ENCODE measurements at places on chromosomes 5 and 9. TPM values are rescaled to one million over a fixed set of nuclear protein-coding genes. Genes with fewer than 3 reads are reported as not detected.

DNA sequence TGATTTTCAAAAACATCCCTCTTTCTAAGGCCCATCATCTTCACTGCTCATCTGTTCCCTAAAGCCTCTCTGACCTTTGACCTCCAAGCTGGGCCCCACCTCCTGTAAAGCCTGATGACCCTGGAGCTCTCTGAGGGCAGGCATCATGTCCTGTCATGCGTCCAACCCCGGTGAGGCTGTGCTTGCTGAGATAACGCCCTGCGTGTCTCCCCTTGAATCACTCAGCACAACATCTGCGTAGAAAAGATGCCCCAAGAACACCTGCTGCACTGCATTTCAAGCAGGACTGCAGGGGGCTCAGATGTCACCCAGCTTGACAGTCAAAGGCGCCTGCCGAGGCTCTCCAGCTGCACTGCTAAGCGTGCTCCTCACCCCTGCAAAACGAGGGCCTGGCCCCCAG, 78.0 kb downstream of the OTULIN start:
- no peak for DNase-seq
- H3K27me3 ChIP-seq: no peaks in the 10 kb centered on the region
- H3K4me1 ChIP-seq: peaks cover 6% of the 10 kb centered on the region
- H3K27ac ChIP-seq: no peak overlapping the region
- H3K36me3 ChIP-seq: no peaks in the 10 kb centered on the region

DNA sequence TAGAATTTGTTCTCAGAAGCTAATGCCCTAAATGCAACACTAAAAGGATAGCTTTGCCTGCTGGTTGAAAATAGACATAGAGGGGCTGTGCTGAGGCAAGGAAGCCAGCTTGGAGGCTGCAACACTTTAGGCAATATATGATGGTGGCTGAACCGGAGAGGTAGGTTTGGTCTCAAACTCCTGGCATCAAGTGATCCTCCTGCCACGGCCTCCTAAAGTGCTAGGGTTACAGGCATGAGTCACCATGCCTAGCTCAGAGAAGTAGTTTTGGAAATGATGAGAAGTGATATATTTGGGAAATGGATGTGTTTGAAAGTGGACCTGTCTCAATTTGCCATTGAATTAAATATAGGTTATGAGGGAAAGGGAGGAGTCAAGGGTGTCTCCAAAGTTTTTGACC, 10.0 kb downstream of the DUSP1 start:
- no peaks in the 10 kb centered on the region for H3K36me3 ChIP-seq
- no peaks in the 10 kb centered on the region for H3K4me1 ChIP-seq
- no peak overlapping the region for H3K4me3 ChIP-seq
- no peaks in the 10 kb centered on the region for H3K27me3 ChIP-seq

DNA sequence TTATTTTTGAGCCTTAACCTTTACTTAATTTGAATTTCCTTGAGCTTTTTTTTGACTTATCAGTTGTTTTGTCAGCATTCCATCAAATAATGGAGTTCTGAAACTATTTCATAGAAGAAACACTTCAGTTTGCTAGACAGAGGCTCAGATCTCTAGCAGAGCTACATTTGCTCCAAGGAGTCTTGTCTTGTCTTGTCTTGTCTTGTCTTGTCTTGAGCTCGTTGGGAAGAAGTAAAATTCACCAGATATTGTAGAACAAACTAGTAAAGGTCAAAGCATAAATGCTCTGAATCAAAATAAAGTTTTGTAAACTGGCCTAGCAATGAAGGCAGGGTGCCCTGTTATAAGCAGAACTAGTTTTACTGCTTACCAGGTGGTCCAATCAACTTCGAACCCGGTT, 33.5 kb downstream of the RAB24 start:
- no peak overlapping the region for H3K27ac ChIP-seq
- H3K27me3 ChIP-seq: no peaks in the 10 kb centered on the region
- no peak for DNase-seq

- H3K4me1 ChIP-seq: no peaks in the 10 kb centered on the region
- no peak overlapping the region for H3K4me3 ChIP-seq
- H3K27me3 ChIP-seq: no peaks in the 10 kb centered on the region
- H3K27ac ChIP-seq: no peak overlapping the region
- DNase-seq: no peak
These were observed 209.8 kb downstream of the MCTP1 start for GRCh38 chr5:95075111-95075510.

DNA sequence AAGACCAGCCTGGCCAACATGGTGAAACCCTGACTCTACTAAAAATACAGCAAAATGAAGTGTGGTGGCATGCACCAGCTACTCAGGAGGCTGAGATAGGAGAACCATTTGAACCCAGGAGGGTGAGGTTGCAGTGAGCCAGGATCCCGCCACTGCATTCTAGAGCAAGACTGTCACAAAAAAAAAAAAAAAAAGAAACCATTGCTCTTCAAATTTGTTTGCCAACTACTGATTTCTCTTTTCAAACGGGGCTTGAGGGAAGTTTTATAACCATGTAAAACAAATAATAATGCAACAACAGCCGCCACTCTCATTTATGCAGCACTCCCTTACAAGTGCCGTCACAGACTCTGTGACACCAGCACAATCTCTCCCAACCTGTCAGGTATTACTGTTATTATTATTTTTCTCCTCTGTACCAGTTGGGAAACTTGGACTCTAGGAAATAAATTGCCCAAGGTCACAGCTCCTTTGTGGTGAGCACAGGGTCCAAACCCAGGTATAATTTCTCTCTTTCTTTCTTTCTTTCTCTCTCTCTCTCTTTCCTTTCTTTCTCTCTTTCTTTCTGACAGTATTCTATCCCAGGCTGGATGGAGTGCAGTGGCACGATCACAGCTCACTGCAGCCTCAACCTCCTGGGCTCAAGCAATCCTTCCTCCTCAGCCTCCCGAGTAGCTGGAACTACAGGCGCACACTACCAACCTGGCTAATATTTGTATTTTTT, 25.4 kb downstream of the SERINC5 start:
- H3K36me3 ChIP-seq: no peaks in the 10 kb centered on the region
- H3K27ac ChIP-seq: no peak overlapping the region
- H3K4me3 ChIP-seq: no peak overlapping the region
- no peaks in the 10 kb centered on the region for H3K27me3 ChIP-seq

DNA sequence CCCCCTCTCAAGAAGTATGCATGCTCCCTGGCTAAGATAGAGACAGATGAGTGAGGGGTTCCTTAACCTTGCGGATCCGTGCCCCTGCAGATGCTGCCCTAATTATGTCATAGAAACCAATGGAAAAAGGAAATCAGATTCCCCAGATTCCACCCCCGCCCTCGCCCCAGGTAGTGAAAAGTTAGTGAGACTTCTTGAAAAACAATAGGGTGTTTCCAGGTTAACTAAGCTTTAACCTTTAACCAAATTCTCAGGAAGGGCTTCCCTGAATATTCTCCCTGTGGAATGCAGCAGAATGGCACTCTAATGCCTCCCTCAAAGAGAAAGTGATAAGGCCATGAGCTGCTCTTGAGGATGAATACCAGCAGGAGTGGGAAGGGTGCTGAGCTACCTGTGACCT, 116.0 kb upstream of the RANBP3L start:
- H3K27ac ChIP-seq: no peak overlapping the region
- H3K27me3 ChIP-seq: peaks cover 27% of the 10 kb centered on the region
- peak; percentile 64 for DNase-seq
- H3K4me3 ChIP-seq: no peak overlapping the region
- peaks cover 11% of the 10 kb centered on the region for H3K4me1 ChIP-seq

GRCh38 chr9:21265421-21266189, 25.8 kb upstream of the IFNA14 start:
- H3K4me3 ChIP-seq: no peak overlapping the region
- H3K27ac ChIP-seq: no peak overlapping the region
- DNase-seq: no peak
- H3K27me3 ChIP-seq: peaks cover 59% of the 10 kb centered on the region
- H3K36me3 ChIP-seq: no peaks in the 10 kb centered on the region

DNA sequence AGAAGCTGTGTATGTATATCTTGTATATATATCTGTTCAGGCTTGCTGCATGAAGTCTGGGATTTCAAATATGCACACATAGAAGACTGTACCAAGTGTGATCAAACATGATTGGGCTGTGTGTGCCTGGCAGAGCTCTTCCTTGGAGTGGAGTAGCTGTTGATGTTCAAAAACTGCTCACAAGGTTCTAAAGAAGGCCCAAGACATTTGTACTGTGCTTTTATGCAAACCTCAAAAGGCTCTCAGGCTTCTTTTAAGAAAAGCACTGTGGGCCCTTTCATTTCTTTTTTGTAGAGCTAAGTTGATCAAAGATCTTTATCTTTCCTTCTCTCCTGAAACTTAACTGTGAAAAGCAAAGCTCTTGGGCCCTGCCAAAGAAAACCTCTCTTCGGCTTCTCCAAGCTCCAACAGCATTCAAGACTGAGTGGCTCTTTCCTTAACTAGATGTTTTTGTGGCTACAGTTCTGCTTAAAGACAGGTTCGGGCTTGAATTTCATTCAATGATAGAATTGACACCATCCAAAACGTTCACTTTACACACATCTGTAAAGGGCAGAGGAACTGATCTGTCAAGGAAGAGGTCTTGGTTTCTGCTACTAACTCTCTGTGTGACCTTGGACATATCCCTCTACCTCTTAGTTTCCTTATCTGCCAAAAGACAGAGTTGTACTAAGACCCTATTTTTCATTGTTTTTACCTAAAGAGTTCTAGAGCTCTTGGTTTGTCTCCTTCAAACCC, 105.8 kb upstream of the IL6ST start:
- H3K4me3 ChIP-seq: no peak overlapping the region
- H3K36me3 ChIP-seq: no peaks in the 10 kb centered on the region
- no peaks in the 10 kb centered on the region for H3K27me3 ChIP-seq
- no peak for DNase-seq

GRCh38 chr5:143442385-143442784, 38.9 kb upstream of the NR3C1 start:
- H3K27me3 ChIP-seq: no peaks in the 10 kb centered on the region
- no peak overlapping the region for H3K27ac ChIP-seq
- H3K4me1 ChIP-seq: no peaks in the 10 kb centered on the region
- no peaks in the 10 kb centered on the region for H3K36me3 ChIP-seq
- H3K4me3 ChIP-seq: no peak overlapping the region
- DNase-seq: no peak

DNA sequence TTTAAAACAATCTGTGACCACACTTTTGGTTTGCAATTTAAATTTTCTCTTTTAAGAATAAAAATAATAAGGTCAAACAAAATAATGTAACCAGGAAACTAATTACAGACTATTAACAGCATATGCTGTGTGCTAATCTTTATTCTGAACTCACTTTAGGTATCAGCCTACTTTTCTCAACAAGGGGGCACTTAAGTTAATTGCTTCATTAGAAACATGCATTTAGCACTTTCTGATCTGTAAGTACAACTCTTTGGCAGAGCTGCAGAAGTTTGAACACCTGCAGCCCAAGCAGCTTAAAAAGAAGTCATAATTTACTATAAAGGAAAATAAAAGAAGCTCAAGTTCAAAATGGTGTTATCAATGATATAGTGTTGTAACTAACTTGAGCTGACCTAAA, 21.7 kb downstream of the XRCC4 start:
- no peaks in the 10 kb centered on the region for H3K36me3 ChIP-seq
- DNase-seq: no peak
- H3K4me3 ChIP-seq: no peak overlapping the region
- H3K4me1 ChIP-seq: no peaks in the 10 kb centered on the region
- no peaks in the 10 kb centered on the region for H3K27me3 ChIP-seq
- no peak overlapping the region for H3K27ac ChIP-seq

- no peak overlapping the region for H3K4me3 ChIP-seq
- no peak overlapping the region for H3K27ac ChIP-seq
- no peaks in the 10 kb centered on the region for H3K27me3 ChIP-seq
- no peaks in the 10 kb centered on the region for H3K4me1 ChIP-seq
These were observed 281.7 kb downstream of the OSTF1 start for GRCh38 chr9:75369989-75370388.

GRCh38 chr5:42992088-42992879, 47.8 kb downstream of the ANXA2R start:
- DNase-seq: no peak
- no peaks in the 10 kb centered on the region for H3K36me3 ChIP-seq
- H3K4me1 ChIP-seq: peaks cover 3% of the 10 kb centered on the region

GRCh38 chr9:35757226-35757891, 3.3 kb upstream of the MSMP start:
- DNase-seq: no peak
- no peaks in the 10 kb centered on the region for H3K27me3 ChIP-seq
- peak overlapping the region; percentile 85 for H3K4me3 ChIP-seq

The LHX2 gene
- total RNA-seq: 0.11 TPM

- H3K4me1 ChIP-seq: peaks cover 4% of the 10 kb centered on the region
- H3K36me3 ChIP-seq: no peaks in the 10 kb centered on the region
- no peak overlapping the region for H3K4me3 ChIP-seq
- no peak overlapping the region for H3K27ac ChIP-seq
These were observed 23.5 kb upstream of the CARTPT start for GRCh38 chr5:71695595-71695994.

DNA sequence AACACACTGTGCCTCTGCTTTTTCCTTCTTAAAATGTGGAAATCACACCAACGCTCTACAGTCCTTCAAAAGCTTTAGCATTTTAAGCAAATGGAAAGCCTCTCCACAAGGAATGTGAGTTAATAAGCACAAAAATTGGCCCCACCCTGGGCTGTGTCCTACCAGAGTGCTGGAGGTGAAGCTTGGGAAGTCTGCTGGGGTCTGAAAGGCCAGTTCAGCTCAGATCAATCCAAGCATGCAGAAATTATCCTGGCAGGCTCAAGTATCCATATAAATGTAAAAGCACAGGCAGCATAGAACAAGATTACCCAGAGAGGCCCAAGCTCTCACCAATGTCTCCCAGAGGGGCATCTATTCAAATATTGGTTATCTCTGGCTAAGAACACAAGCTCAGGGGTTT, 98.5 kb downstream of the ESM1 start:
- H3K27me3 ChIP-seq: peaks cover 22% of the 10 kb centered on the region
- no peaks in the 10 kb centered on the region for H3K36me3 ChIP-seq
- no peak overlapping the region for H3K27ac ChIP-seq
- no peak overlapping the region for H3K4me3 ChIP-seq
- DNase-seq: no peak
- H3K4me1 ChIP-seq: peaks cover 2% of the 10 kb centered on the region

DNA sequence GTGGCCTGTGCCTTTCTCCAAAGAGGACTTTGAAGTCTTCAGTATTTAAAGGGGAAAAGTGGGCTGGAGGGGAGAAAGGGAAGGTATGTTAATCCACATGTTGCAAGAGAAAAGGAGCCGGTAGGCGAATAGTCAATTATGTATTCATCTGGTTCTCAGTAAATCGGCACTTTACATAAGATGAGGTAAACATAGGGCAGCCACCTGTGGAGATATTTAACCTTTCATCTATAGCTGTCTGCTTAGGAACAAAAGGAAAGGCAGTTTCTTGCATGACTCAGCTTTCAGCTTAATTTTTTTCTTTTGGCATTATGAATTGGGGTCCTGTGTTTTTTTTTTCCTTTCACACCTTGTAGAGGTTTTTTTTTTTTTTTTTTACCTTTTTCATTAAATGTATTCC, 42.2 kb downstream of the FGD3 start:
- peaks cover 5% of the 10 kb centered on the region for H3K4me1 ChIP-seq
- H3K4me3 ChIP-seq: no peak overlapping the region
- peaks cover 4% of the 10 kb centered on the region for H3K36me3 ChIP-seq

GRCh38 chr5:89850513-89850865, 559.1 kb downstream of the CETN3 start:
- DNase-seq: no peak
- H3K4me1 ChIP-seq: no peaks in the 10 kb centered on the region
- no peaks in the 10 kb centered on the region for H3K27me3 ChIP-seq
- H3K27ac ChIP-seq: no peak overlapping the region
- no peaks in the 10 kb centered on the region for H3K36me3 ChIP-seq
